ENCODE measurements at places on chromosomes 4 and X.
A peak's percentile ranks its signal among the peaks of the same experiment; 100 is the strongest.

DNA sequence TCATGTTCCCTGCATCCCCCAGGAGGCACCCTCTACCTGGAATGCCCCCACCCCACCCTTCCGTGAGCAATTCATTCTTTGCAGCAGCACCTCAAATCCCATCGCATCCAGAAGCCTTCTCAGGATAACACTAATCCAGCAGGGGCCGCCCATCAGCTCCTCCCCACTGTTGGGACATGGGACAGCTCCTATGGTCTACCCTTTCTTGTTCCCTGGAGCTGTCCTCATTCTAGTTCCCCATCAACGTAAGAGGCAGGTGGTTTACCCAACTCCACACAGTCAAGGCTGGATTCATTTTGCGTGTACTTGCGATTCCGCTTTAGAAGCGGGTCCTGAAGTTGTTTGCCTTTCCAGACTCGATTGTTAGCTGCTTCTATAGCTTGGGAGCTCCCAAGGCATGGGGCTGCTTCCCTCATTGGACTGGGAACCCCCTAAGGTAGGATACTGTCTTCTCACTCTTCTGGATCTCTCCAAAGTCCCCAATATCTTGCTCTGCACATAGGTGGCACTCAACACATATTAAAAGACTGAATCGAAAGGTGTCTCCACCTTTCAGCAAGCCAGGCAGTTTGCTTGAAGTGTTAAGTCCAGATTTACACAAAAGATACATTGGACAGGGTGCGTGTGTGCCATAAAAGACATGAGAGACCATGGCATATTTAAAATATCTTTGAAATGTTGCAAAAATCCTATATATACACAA lies 942 bp upstream of the APLN start:
- no peaks in the 10 kb centered on the region for H3K4me1 ChIP-seq
- H3K36me3 ChIP-seq: no peaks in the 10 kb centered on the region
- DNase-seq: no peak
- no peaks in the 10 kb centered on the region for H3K27me3 ChIP-seq

GRCh38 chr4:85496126-85496849 lies 21.3 kb downstream of the ARHGAP24 start:
- no peaks in the 10 kb centered on the region for H3K27me3 ChIP-seq
- H3K27ac ChIP-seq: no peak overlapping the region
- H3K4me1 ChIP-seq: peaks cover 41% of the 10 kb centered on the region
- no peak overlapping the region for H3K4me3 ChIP-seq

GRCh38 chrX:108163333-108164082 lies 71.9 kb downstream of the ATG4A start:
- H3K27me3 ChIP-seq: no peaks in the 10 kb centered on the region
- no peaks in the 10 kb centered on the region for H3K36me3 ChIP-seq
- no peak for DNase-seq
- no peak overlapping the region for H3K4me3 ChIP-seq
- H3K4me1 ChIP-seq: no peaks in the 10 kb centered on the region

DNA sequence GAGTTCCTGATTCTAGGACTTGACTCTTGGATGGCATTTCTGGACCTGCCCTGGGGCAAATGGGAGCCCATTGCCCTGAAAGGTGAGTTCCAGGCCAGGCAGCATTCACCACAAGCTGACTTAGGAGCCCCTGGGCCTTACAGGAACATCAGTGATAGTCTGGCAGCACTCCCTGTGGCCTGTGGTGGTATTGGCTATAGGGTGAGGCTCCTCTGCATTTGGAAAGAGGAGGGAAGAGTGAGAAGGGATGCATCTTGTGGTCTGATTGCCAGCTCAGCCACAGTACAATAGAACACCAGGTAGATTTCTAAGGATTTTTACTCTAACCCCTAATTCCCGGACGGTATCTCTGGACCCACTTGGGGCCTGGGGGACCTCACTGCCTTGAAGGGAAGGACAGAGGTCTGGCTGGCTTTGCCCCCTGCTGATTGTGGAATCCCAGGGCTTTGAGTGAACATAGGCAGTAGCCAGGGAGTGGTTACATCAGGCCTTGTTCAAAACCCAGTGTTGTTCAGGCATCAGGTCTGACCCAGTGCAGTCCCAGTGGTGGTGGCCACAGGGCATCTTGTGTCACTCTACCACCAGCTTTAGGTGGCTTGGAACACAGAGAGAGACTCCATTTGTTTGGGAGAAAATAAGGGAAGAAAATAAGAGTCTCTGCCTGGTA lies 32.9 kb downstream of the MAGED4 start:
- no peaks in the 10 kb centered on the region for H3K4me1 ChIP-seq
- no peak overlapping the region for H3K27ac ChIP-seq
- no peak overlapping the region for H3K4me3 ChIP-seq
- no peak for DNase-seq

GRCh38 chr4:121428721-121429120 lies 47.9 kb upstream of the QRFPR start:
- no peaks in the 10 kb centered on the region for H3K27me3 ChIP-seq
- no peak overlapping the region for H3K4me3 ChIP-seq
- no peak for DNase-seq
- H3K27ac ChIP-seq: no peak overlapping the region
- no peaks in the 10 kb centered on the region for H3K36me3 ChIP-seq

DNA sequence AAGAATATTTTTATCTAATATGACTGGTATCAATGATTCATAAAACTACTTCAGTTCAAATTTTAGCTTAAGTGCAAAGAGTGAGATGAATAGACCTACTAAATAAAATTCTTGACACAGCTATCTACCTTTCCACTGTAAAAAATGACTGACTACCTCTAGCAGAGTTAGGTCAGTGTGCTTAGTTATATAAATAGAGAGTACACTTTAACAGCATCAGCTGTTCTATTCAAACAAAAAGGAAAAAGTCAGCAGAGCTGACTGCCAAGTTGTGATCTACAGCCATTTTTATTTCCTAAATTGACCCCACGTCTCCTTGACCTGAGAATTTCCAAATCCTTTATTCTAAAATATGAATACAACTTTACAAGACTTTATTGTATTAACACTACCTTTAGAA lies 262.4 kb downstream of the CAMK2D start:
- peaks cover 12% of the 10 kb centered on the region for H3K4me1 ChIP-seq
- H3K27ac ChIP-seq: no peak overlapping the region
- no peaks in the 10 kb centered on the region for H3K36me3 ChIP-seq
- H3K27me3 ChIP-seq: no peaks in the 10 kb centered on the region
- H3K4me3 ChIP-seq: no peak overlapping the region
- DNase-seq: no peak

DNA sequence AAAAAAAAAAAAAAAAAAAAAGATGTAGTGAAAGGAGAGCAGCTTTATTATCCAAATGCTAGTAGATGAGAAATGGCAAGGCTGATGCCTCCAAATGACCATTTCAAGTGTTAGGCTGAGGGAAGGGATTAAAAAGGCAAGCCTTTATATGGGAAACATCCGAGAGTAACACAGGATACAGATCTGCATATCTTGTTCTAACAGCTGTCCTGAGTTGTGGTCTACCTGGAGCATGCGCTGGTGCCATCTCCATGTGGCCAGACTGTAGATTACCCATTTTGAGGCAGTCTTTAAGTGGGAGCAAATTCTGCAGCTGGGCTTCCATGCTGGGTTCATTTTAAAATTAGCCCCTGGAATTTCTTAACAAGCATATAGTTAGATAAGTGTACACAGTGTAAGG lies 26.0 kb upstream of the ELF2 start:
- H3K36me3 ChIP-seq: no peaks in the 10 kb centered on the region
- H3K27ac ChIP-seq: no peak overlapping the region
- H3K27me3 ChIP-seq: no peaks in the 10 kb centered on the region
- H3K4me3 ChIP-seq: no peak overlapping the region
- no peak for DNase-seq

DNA sequence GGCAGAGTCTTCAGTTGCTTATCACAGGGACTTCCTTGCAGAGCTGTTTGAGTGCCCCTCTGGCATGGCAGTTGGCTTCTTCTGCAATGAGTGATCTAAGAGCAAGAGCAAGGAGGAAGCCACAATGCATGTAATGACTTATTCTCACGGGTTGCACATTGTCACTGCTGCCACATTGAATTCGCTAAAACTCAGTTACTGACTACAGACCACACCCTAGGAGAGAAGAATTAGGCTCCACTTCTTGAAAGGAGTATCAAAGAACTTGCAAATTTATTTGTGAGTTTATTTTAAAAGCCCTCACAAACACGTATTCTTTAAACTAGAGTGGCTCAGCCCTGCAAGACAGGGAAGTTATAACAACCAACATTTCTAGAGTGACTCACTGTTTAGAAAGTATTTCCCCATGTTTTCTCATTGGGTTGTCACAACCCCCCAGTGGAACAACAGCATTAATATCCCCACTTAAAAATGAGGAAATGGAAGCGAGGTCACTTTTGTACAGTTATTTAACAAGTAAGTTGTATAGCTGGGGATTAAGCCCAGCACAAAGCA lies 32.4 kb upstream of the RBPJ start:
- no peak for DNase-seq
- H3K4me3 ChIP-seq: no peak overlapping the region
- H3K36me3 ChIP-seq: no peaks in the 10 kb centered on the region
- no peaks in the 10 kb centered on the region for H3K4me1 ChIP-seq
- peak overlapping the region; percentile 39 for H3K27ac ChIP-seq
- no peaks in the 10 kb centered on the region for H3K27me3 ChIP-seq

DNA sequence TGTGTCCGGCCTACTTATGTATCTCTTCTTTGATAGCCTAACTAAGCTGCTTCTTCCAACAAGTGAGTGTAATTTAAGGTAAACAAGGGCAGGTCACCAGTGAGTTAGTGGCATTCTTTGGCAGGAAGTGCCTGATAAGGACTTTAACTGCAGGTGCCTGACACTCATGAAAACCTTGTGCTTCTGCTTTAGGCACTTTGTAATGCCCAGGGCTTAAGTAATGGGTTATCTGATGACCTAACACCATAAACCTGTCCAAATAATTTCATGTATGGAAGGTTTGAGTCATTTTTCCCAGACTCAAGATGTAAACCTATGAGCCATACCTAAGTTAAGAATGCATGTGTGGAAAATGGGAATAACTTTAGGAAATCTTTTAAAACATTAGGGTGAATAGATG lies 43.0 kb downstream of the BCOR start:
- no peaks in the 10 kb centered on the region for H3K4me1 ChIP-seq
- H3K27ac ChIP-seq: no peak overlapping the region
- H3K27me3 ChIP-seq: no peaks in the 10 kb centered on the region
- H3K4me3 ChIP-seq: no peak overlapping the region
- DNase-seq: no peak
- peaks cover 18% of the 10 kb centered on the region for H3K36me3 ChIP-seq

GRCh38 chrX:20061855-20062254 lies 54.9 kb downstream of the MAP7D2 start:
- H3K27ac ChIP-seq: no peak overlapping the region
- H3K36me3 ChIP-seq: no peaks in the 10 kb centered on the region
- no peak for DNase-seq
- no peaks in the 10 kb centered on the region for H3K4me1 ChIP-seq

GRCh38 chrX:13646154-13646549 lies 6.8 kb upstream of the TCEANC start:
- no peaks in the 10 kb centered on the region for H3K27me3 ChIP-seq
- H3K4me1 ChIP-seq: no peaks in the 10 kb centered on the region
- H3K4me3 ChIP-seq: no peak overlapping the region
- no peaks in the 10 kb centered on the region for H3K36me3 ChIP-seq

DNA sequence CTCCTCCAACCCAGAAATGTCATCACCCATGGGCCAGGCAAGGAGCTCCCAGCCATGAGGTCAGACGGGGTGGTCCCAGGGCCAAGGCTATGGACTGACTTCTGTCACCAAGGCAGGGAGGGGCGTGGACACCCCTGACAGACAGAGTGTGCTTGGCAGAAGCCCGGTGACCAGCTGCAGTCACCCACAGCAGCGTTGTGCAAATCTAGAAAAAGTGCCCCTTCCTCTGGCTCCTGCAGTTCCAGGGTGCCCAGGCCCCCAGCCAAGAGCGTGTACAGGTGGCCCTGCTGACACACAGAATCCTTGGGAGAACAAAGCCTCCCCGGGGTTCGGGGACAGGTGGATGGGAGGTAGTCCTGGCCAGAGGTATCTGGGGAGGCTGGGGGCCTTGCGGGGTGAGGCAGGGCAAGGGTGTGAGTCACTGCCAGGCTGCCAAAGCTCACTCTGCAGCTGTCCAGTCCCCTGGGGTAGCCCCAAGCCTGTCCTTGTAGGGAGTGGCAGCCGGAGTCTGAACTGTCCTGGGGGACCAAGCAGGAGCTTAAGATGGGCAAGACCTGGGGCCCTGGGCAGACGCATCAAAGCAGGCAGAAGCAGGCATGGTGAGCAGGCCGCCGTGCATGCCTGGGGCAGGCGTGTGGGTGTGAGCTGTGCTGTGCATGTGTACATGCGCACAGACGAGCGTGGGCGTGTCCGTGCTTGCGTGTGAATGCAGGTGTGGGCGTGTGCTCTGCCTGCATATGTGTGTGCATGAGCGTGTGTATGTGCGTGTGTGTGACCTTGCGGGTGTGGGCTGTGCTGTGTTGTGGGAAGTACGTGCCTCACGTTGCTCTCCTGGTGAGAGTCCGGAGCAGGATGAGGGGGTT lies 3.3 kb downstream of the MYL5 start:
- H3K27ac ChIP-seq: no peak overlapping the region
- H3K27me3 ChIP-seq: no peaks in the 10 kb centered on the region
- H3K36me3 ChIP-seq: no peaks in the 10 kb centered on the region
- no peaks in the 10 kb centered on the region for H3K4me1 ChIP-seq
